ENCODE measurements at places on chromosomes 6 and 20.

DNA sequence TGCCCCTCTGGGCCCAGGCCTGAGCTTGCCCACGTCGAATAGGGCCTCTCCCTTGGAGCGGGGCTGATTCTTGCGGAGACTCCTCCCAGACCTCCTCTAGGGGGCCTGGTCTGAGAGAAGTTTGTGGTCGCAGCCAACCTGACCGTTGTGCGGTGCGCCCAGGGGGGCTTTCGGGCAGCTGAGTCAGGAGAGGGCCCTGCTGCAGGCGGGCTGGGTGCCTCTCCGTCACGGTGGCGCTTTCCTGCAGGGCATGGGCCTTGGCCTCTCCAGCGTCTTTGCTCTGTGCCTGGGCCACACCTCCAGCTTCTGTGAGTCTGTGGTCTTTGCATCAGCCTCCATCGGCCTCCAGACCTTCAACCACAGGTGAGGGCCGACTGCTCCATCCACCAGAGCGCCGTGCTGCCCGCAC is 12.9 kb downstream of the SLC17A9 start:
- DNase-seq = no peak

DNA sequence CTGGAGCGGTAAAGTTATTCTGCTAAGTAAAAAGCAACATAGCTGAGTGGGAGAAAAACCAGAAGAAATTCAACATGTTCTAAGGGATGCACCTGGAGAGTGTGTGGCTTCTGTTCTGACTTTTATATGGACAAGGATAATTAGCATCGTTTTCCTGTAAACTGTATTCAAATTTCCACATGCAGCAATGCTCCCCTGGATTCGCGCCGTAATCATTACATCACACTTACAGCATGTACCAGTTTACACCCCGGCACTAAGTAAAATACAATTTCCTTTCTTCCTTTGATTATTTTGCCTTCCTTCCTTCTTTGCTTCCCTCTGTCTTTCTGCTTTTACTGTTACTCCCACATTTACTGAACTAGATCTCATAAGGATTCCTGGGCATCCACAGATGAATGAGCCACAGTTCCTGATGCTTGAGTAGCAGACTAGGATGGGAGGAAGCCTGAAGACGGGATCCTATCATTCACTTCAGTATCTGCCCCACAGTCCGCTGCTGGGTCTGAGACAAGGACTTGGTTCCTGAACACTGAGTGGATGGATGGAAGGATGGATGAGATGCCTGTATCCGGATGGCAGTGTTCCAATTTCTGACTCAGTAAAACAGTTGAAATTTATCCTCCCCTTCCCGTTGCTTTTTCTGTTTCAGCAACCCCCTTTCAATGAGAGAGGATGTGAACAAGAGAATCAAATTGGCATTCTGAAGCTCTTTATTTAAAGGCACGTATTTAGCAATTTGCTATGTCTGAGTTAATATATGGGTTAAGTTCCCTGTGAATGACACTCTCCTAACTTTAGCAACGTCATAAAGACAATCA is 174.6 kb downstream of the GJA10 start:
- DNase-seq = peak; percentile 68

- no peak for DNase-seq
Observed at GRCh38 chr20:58023781-58024180, 204.7 kb downstream of the ANKRD60 start.

GRCh38 chr6:157787080-157787479 is 36.0 kb upstream of the SNX9 start:
- no peak for DNase-seq

DNA sequence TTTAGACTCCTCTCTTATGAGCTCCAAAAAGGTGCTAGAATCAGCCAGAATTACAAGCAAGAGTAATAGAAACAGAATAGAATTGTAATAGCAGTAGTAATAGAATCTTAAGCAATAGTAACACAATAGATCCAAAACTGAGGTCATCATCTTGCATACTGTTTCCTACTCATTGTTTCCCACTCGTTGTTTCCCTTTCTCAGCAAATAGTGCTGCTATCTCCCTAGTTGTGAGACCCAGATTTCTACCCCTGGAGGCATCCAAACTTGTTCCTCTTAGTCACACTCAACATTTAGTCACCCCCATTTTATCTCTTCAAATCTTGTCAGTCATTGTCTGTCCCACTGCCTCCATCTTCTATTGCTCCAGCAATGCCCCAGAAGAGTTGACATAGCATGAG is 356.9 kb upstream of the MARCKS start:
- DNase-seq = no peak

DNA sequence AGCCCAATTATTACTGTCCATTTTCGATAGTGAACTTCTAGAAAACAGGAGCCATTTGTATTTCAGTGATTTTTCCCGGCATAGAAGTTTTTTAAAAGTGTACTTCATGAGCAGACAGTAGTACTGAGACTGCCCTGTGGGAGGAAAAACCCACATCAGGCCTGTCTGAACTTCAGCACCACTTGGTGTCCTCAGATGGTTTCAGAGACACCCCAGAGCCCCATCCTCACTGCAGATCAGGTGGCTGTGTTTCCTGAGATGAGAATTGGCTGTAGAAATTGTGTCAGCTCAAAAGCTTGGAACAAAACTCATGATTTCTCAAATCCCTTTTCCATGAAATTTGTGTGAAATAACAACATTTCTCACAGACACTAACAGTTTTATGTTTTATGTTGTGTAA is 110.0 kb upstream of the RIN2 start:
- DNase-seq = no peak

DNA sequence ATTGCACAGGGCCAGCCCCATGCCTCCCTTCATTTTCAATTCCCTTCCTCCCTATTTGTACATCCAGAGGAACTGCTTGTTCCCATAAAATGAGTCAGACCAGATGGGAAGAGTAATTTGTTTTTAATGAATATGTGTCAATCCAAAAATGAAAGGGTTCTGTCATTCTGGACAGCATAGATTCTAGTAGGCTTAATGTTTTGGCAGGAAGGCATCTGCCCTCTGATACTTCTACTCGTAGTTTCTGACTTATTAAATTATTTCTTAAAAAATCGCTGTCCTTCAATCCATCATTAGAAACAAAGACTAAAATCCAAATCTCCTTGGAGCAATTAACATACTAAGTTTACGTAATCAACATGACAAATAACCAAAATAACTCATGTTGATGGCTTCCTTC is 665.5 kb downstream of the TENT5A start:
- DNase-seq = no peak

DNA sequence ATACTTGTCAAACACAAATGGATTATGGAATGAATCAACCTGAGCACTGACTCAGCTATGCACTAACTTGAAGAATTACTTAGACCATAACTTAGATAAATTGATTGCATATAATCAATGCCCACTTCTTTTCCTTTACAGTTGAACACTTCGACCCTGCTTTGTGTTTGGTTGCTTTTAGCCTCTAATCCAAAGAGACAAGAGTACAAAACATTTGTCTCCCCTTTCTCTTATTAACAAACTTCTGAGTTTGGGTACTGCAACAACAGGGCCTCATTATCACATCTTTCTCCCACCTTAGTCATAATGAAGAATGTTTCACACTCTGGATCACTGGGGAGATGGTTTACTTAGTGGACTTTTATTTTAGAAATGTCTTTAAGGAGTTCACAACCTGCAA is 2.6 kb upstream of the TAAR6 start:
- DNase-seq = no peak

DNA sequence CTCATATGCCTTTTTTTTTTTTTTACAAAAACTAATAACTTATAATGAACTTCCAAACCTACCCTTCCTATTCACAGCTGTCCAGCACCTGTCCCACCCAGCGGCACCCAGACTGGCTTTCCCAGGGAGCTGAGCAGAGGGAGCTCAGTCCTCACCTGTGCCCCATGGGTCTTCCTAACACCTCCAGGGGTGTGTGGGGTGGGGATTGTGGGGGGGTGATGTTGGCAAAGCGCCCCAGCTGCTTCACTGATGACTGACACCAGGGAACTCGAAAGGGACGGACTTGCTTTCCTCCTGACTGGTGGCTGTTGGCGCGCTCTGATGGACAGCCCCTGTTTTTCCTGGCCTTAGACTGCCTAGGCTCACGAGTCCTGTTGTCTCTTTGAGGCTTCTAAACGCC is 14.2 kb upstream of the SYNJ2 start:
- DNase-seq = no peak

DNA sequence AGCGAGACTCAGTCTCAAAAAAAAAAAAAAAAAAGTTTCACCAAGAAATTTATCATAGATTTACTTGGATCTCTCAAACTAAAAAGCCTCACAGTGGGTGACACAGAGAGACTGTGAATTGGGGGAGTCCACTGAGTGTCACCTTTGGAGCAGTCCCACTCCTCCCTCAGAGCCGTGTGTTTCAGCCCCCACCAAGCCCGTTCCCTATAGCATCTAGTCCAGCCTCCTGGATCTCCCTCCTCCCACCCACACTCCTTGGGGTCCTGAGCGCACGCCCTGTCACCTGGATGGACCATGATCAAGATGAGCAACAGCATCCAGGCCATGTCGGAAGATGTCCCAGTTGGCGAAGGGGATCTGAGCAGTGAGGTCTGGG is 422 bp downstream of the NCR3 start:
- DNase-seq = no peak

DNA sequence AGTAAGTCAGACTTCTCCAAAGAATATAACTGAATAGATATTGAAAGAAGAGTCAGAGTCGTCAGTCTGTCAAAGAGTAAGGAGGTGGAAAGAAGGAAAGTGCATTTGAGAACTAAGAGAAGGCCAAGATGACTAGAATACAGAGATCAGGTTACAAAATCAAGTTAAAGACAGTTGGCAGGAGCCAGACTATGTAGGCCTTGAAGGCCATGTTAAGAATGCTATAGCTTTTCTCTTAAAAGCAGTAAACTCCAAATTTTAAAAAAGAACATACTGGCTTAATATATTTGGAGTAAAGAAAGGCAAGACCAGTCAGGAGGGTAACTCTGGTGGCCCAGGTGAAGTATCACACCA is 68.8 kb downstream of the IBTK start:
- DNase-seq = no peak

- no peak for DNase-seq
Observed at GRCh38 chr6:11231108-11231463, 1.4 kb downstream of the NEDD9 start.

GRCh38 chr20:25321262-25321831 is 69.3 kb downstream of the ABHD12 start:
- DNase-seq = no peak

DNA sequence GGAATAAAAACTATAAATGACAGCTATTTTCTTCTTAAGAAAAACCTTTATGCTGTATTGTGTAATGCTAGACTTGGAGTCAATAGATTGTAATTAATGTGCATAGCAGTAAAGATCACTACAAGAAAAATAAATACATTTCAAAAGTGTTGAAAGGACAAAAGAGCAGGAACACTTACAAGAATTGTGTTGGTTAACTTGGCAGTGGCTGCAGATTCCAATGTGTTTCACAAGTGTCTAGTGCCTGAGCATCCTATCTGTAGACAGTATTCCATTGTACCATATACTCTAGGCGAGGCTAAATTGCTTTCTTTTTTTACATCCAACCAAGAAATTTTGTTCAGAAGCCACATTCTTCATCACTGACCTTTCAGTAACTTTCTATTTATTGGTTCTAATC is 924.1 kb downstream of the EPHA7 start:
- peak; percentile 19 for DNase-seq

GRCh38 chr6:169923468-169924464 is 172.3 kb downstream of the ERMARD start:
- no peak for DNase-seq

DNA sequence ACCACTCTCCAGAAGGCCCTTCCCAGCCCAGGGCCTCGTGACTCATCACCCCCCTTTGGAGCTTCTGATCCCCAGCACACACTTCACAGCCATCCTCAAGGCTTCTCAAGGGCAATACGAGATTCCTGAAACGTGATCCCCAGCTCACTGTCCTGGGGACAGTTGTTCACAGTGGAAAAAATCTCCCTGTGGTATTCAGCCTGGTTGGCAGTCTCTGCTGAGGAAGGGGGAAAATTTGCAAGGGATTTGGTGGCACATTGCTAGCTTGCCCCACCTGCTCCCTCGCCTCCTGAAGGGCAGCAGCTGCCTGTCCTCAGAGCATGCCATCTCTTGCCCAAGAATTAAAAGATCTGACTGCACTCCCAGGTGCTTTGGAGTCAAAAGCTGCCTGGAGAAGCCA is 20.7 kb upstream of the PKHD1 start:
- no peak for DNase-seq

GRCh38 chr20:52118016-52118623 is 73.5 kb downstream of the ZFP64 start:
- DNase-seq = no peak
